ENCODE measurements at places on chromosomes 4 and X.

- DNase-seq = no peak
Observed at GRCh38 chr4:81146466-81146865, 68.6 kb downstream of the PRKG2 start.

GRCh38 chr4:165517216-165517615, 138.4 kb downstream of the CPE start:
- DNase-seq = no peak

GRCh38 chr4:21113496-21114223, 413.4 kb downstream of the PACRGL start:
- DNase-seq = no peak

DNA sequence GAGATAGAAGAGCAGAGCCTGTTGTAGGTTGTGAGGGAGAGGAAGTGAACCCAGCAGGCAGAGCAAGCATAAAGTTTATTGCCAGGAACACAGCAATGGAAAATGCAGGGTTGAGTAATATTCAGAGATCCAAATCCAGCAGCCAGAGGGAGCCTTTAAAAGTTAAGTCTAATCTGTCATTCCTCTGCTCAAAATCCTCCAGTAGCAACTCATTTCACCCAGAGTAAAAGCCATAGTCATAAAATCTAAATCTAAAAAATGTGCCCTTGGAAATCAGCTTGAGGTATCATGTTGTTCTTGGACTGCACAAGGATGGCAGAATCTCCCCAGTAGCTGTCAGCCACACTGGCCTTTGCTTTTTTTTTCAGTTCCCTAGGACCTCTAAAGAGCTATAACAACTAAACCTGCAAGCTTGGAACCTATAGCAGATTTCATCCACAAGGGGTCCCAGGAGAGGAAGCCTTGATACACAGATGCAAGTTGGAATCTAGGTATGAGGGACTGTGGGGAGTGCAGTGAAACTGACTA, 62.9 kb upstream of the FRAS1 start:
- no peak for DNase-seq

GRCh38 chr4:4901877-4902276, 42.4 kb downstream of the MSX1 start:
- DNase-seq = no peak

- DNase-seq = no peak
Observed at GRCh38 chrX:111411983-111412382, at the start of gene DCX. Gene DCX (minus strand): TSS chrX:111412192. CDS start chrX:111410398, 1,794 bp downstream.

DNA sequence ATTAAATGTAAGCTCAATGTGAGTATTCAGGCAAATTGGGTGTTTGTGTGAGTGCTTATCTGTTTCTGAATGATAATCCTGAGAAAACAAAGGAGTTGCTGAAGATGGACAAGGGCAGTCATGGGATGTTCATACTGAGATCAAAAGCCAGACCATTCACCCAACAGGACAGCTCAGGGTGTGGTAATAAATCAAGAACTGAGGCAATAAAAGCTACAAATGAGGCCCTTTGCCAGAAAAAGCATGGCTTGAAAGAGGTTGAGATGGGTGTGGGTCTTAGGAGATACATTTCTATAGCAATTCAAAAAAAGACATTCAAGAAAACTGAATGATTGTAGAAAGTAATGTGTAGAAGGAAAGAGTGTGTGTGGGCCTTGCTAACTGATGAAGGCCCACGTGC, 425.8 kb upstream of the BOD1L1 start:
- no peak for DNase-seq

DNA sequence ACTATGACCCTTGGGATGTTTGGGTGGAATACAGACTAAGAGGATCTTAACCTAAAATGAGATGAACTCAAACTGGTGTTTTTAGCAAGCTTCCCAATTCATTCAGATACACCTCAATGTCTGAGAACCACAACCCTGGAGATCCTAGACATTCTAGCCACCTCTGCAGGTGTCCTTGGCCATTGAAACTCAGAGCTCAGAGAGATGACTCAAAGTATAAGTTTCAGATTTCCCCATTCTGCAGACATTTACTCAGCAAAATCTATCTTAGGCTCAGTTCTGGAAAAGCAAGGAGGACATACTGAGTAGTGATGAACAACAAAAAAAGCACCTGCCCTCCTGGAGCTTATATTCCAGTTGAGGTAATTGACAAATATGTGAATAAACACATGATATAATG, 47.8 kb downstream of the COMMD8 start:
- no peak for DNase-seq

- no peak for DNase-seq
Observed at GRCh38 chr4:89009761-89010369, 47.1 kb downstream of the FAM13A start.

GRCh38 chr4:112182604-112183003, 37.4 kb downstream of the FAM241A start:
- DNase-seq = no peak

GRCh38 chr4:47668810-47669408, 169.0 kb downstream of the CORIN start:
- DNase-seq = no peak

GRCh38 chr4:15873117-15873516, 65.4 kb downstream of the FGFBP1 start:
- DNase-seq = no peak

GRCh38 chrX:40150503-40150902, 52.7 kb upstream of the BCOR start:
- no peak for DNase-seq

GRCh38 chr4:75566911-75567310, 11.0 kb downstream of the ODAPH start:
- no peak for DNase-seq
